ENCODE measurements at places on chromosomes 5 and 9.

GRCh38 chr9:132324425-132324824 lies 30.4 kb downstream of the SETX start:
- DNase-seq: no peak

GRCh38 chr5:132422720-132423437 lies 53.4 kb downstream of the SLC22A5 start:
- no peak for DNase-seq

- no peak for DNase-seq
Observed at GRCh38 chr9:130220352-130220751, 45.2 kb upstream of the HMCN2 start.

- DNase-seq: no peak
Observed at GRCh38 chr5:143134900-143135299, 268.6 kb downstream of the NR3C1 start.

- DNase-seq: no peak
Observed at GRCh38 chr9:12802093-12802492, 27.3 kb downstream of the LURAP1L start.

GRCh38 chr5:6450319-6450833 lies 1.7 kb downstream of the UBE2QL1 start:
- no peak for DNase-seq

GRCh38 chr5:79535477-79536192 lies 21.7 kb upstream of the HOMER1 start:
- DNase-seq: no peak

GRCh38 chr5:73201547-73202513 lies 28.8 kb downstream of the TMEM174 start:
- peak; percentile 57 for DNase-seq

GRCh38 chr5:146484714-146485391 lies 31.1 kb downstream of the GPR151 start:
- no peak for DNase-seq

- no peak for DNase-seq
Observed at GRCh38 chr9:73575101-73576060, 423.7 kb downstream of the ANXA1 start.

DNA sequence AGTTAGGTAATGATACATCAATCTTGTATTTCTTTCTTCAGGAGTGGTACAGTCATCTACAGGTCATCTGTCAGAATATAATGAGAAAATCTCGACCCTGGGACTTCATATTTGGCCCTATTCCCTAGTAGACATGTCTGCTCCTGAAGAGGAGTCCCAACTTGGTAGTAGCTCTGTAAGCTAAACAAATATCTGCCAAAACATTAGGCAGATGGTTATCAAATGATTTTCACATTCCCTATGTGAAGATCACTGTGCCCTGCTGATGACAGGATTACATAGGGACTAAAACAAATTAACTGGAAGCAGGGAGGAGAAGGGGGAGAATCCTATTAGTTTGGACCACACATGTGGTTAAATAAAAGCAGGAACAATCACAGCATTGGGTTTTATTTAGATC lies 138.6 kb upstream of the NFIB start:
- no peak for DNase-seq

Data from activated CD8-positive, alpha-beta memory T cell treated with anti-CD3 and anti-CD28 coated beads for 48 hours (primary cell).